ENCODE measurements at places on chromosomes 3 and 15.

DNA sequence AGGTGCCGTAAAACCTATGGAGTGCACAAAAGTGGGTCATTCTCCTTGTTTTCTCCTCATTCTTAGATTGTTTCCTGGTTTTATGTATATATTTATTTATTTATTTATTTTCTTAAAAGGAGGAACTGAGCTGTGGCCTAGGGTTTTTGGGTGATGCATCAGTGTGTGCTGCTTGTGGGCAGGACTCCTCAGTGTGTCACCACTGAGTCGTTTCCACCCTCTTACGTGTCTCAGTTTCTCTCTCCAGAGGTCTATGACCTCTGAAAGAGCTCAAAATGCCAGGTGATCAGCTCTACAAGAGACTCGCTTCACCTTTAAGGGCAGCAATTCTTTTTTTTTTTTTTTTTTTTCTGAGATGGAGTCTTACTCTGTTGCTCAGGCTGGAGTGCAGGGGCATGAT, 72.9 kb downstream of the CD200 start:
- DNase-seq, result no peak

DNA sequence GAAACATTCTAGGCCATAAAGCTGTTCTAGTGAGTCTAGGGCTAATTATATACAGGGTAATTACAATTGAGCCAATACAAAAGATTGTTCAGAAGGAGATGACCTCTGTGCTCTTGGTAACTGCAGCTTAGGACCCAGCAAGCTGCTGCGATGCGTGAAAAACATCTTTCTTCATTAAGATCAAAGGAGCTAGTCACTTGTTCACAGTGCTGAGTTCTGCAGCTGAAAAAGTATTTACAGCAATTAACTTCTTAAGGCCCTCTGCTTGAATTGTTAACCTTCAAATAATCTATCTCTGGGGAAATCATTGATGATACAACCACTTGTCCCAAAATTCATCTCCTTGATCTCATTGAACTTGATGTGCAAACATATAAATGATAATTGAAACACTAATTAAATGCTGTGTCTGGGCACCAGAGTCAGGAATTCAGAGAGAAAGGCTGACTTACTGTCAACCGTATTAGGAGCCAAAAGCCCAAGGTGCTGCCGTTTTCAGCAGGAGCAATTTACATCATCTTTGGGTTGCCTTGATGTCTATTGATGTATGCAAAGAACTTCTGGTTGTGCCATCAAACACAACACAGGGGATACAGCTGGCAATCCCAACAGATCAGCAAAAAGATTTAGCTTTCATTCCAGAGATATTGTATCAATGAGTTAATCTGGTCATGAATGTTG, 213.0 kb downstream of the NECTIN3 start:
- DNase-seq, result no peak

GRCh38 chr15:52556524-52557273, 12.1 kb downstream of the ARPP19 start:
- no peak for DNase-seq

DNA sequence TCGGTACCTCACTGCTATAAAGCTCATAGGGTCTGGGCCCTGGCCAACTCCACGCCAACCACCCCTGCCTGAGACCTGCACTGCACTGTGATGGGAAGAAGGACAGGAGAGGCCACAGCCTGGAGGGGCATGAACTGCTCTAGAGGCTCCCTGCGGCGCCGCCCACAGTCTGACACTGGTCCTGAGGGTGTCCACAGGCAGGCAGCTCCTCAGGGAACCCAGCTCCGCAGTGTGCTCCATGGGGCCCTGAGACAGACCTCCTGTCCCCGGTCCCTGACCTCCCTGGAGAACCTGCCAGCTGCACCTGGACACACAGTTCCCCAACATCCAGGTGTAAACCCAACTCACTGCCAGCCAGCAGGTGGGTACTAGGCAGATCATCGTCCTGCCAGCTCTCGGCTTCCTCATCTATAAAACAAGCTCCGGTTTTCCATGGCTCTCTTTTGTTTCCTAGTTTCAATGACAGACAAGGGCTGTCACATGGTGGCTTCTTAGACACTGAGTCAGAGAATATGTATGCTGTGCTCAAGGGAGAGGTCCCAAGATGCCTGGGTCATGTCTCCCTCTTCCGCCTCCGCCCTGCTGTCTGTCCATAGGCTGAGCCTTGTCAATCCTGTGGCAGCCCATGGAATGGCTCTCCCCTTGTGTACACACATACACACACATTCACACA, 5.1 kb upstream of the HAPLN3 start:
- no peak for DNase-seq

- DNase-seq, result no peak
These were observed 173.7 kb upstream of the CTDSPL start for GRCh38 chr3:37687966-37688365.

DNA sequence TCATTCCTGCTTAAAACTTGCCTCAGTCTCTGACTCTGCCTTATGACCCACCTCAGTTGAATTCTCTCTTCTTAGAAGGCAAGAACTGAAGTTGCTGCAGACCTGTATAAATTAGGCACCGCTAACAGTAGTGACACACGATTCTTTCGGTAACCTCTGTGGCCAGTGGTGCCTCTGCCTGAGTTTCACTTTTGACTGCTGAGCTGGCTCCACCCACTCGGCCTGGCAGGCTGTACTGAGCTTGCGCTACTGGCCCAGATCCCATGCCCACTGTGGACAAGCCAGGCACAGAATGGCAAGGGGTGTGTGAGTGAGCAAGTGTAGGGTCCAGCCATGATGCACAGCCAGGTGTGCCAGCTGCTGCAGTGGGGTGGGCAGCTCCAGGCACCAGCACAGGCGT, 19.1 kb upstream of the EIF1B start:
- DNase-seq, result peak; percentile 8

DNA sequence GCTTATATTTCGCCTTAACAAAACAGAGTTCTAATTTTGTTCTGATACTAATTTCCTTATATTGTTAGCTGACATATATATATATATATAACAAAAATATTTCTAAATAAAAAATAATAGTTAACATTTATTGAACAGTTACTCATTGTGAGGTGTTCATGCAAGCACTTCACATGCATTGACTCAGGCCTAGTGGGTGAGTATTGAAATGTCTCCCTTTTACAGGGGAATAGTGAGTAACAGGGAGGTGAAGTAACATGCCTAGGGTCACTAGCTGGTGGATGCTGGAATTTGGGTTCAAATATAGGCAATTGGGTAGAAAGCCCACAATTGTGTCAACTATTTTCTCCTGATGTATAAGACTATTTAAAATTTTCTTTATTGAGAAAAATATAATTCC, 102.6 kb upstream of the ZPLD1 start:
- DNase-seq, result no peak

- no peak for DNase-seq
These were observed 42.4 kb downstream of the TNIK start for GRCh38 chr3:171417813-171418212.

- no peak for DNase-seq
These were observed 182.4 kb downstream of the ADAMTS9 start for GRCh38 chr3:64505419-64505818.

DNA sequence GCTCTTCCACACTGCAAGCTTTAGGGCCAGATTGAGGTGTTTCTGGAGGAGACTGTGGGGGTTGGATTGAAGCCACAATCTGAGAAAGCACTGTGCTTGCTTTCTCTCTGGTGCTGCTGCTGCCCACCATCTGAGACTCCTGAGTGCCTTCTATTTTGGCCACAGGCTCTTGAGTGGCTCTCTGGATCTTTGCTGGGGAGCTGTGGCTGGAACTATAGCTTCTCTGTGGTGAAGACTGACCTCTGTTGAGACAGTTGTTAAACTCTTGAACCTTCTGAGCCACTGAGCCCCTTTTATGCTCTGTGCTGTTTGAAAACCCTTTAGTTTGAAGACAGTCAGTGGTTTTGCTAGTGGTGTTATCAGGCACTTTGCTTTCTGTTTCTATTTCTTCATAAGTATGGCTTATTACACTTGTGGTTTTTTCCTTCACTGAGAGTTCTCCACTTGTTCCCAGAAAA, 108.7 kb upstream of the TSPAN3 start:
- DNase-seq, result no peak

- no peak for DNase-seq
These were observed 5.2 kb upstream of the ADAMTS9 start for GRCh38 chr3:64693031-64693430.

GRCh38 chr15:95845862-95846515, 484.5 kb upstream of the NR2F2 start:
- DNase-seq, result no peak

- DNase-seq, result no peak
These were observed 1310.2 kb downstream of the SI start for GRCh38 chr3:163768048-163768447.

GRCh38 chr15:65772930-65773329, 19.2 kb downstream of the DENND4A start:
- DNase-seq, result no peak

- DNase-seq, result no peak
These were observed 507.0 kb downstream of the FOXP1 start for GRCh38 chr3:71076361-71077002.

DNA sequence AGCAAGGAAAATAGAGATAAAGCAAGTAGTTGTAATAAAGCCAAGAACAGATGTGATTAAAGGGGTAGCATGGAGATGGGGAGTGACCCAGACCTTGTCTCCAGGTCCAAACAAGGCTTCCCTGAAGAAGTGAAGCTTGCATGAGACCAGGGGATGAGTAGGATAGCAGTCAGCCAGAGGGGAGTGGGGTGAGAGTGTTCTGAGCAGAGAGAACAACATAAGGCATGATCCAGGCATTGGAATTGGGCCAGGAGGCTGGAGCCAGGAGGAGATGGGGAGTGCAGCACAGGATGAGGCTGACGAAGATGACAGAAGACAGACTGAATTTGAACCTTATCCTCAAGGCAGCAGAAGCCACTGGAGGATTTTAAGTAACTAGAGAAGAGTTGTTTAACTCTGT, 7.2 kb downstream of the TMOD2 start:
- DNase-seq, result no peak

- no peak for DNase-seq
These were observed 109.9 kb downstream of the IQSEC1 start for GRCh38 chr3:12963231-12963896.

DNA sequence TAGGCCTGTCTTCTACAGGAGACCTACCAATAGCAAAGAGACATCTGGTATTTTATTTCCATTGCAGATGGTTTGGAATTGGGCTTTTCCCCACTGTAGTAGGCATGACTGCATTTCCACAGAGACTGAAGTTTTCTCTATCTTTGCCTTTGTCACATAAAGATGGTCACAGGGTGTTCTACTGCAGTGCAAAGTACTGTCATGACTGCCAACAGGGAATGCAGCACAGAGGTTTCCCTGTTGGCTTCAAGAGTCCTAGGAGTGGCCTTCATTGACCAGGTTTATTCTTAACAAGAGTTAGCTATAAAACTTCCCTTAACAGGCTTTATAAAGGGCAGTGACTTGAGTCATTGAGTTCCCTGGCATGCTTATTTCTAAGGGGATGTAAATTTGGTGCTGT, 36.8 kb upstream of the TM4SF4 start:
- DNase-seq, result no peak

- DNase-seq, result no peak
These were observed 75.5 kb downstream of the NEDD4 start for GRCh38 chr15:55917881-55918296.

GRCh38 chr3:32484436-32484835, 18.2 kb downstream of the CMTM6 start:
- no peak for DNase-seq

DNA sequence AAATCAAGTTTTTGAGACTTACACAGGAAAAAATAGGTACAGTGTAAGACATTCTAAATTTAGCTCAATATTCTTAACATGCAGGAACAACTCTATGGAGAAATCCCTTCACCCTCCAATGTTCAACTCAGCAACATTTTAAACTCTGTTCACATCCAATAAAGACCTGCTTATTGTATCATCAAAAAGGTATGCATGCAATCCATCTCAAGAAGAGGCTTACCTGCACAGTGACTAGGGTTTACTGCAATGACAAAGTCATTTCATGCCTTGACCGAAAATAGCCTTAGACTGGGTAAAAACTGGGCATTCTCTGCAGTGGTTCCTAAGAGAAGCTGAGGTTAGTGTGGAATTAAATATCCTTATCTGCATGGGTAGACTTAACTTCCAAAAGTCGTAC, 80.5 kb downstream of the MAGI1 start:
- no peak for DNase-seq

- no peak for DNase-seq
These were observed 127.6 kb downstream of the TBL1XR1 start for GRCh38 chr3:177069514-177070329.

All from activated CD4-positive, alpha-beta T cell treated with anti-CD3 and anti-CD28 coated beads, Interleukin-2, amount 50 U/mL, for 4 hours (primary cell).